CD8-positive, alpha-beta memory T cell (primary cell): ENCODE measurements at places on chromosomes 11 and 22. TPM values are rescaled to one million over a fixed set of nuclear protein-coding genes. Genes with fewer than 3 reads are reported as not detected.
A peak's percentile ranks its signal among the peaks of the same experiment; 100 is the strongest.

GRCh38 chr11:120784566-120785251 is 239.2 kb upstream of the TBCEL start:
- no peaks in the 10 kb centered on the region for H3K36me3 ChIP-seq
- H3K4me1 ChIP-seq: no peaks in the 10 kb centered on the region
- DNase-seq: no peak
- no peak overlapping the region for H3K4me3 ChIP-seq

Gene GAL3ST1
- total RNA-seq: 0.31 TPM

- no peak overlapping the region for H3K27ac ChIP-seq
- no peaks in the 10 kb centered on the region for H3K27me3 ChIP-seq
- no peaks in the 10 kb centered on the region for H3K36me3 ChIP-seq
- DNase-seq: no peak
These were observed 51.6 kb upstream of the TCF20 start for GRCh38 chr22:42321908-42322561.

GRCh38 chr11:68031144-68031464 is 623 bp downstream of the NDUFS8 start:
- H3K4me3 ChIP-seq: peak overlapping the region; percentile 72
- DNase-seq: no peak
- peaks cover 15% of the 10 kb centered on the region for H3K4me1 ChIP-seq
- H3K27ac ChIP-seq: peak overlapping the region; percentile 74
- H3K36me3 ChIP-seq: peaks cover 12% of the 10 kb centered on the region

DNA sequence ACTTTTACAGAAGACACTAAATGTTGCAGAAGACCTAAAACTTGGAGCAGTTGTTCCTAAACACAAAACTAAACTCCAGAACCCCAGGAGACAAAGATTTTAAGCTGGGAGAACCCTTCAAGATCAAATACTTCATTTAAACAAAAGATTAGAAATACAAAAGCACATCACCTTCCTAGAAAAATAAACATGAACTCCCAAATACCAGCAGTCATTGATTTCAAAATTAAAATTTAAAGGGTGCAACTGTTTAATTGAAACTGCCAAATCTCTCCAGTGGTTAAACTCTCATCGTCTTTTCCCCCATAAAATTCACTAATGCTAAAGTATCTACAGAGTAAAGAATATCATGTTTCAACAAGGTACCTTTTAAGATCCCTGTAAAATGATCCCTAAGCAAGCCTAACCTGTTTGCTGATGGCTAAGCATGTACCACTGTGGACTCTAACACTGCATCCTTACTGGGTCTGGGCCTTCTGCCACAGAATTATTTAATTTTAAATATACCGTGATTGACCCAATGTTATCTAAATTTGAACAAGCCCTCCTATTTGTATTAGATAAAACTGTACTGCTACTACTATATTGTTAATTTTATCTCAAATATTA is 53.7 kb upstream of the CCDC34 start:
- no peak for DNase-seq
- H3K27ac ChIP-seq: no peak overlapping the region
- no peaks in the 10 kb centered on the region for H3K4me1 ChIP-seq

Gene MS4A12
- not detected for total RNA-seq

DNA sequence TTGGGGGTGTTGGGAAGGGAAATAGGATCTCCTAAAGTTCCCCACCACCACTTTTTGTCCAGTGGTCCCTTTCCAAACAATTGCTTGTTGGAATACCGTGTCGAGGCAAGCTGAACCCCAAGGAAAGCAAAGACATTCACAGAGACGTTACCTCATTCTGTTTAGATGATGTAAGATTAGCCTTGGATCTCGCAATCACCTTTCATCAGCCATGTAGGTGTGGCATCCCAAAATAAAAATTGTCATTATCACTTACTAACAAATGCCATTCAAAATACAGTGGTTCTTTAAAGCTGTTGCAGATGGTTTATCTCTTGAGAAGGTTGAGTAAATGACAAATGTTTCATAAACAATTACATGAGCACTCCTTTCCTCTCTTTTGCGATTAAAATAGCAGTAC is 86.5 kb upstream of the SLC25A18 start:
- no peaks in the 10 kb centered on the region for H3K27me3 ChIP-seq
- no peak overlapping the region for H3K27ac ChIP-seq
- no peaks in the 10 kb centered on the region for H3K4me1 ChIP-seq
- DNase-seq: no peak

Gene OR5M3
- total RNA-seq: not detected

GRCh38 chr11:117097389-117098268 is 599 bp downstream of the SIK3 start:
- H3K27ac ChIP-seq: peak overlapping the region; percentile 94
- H3K4me1 ChIP-seq: peaks cover 52% of the 10 kb centered on the region
- no peaks in the 10 kb centered on the region for H3K27me3 ChIP-seq
- H3K36me3 ChIP-seq: no peaks in the 10 kb centered on the region
- peak; percentile 47 for DNase-seq

- no peak overlapping the region for H3K4me3 ChIP-seq
- H3K27ac ChIP-seq: no peak overlapping the region
- no peaks in the 10 kb centered on the region for H3K36me3 ChIP-seq
- no peak for DNase-seq
- H3K27me3 ChIP-seq: no peaks in the 10 kb centered on the region
These were observed 93.1 kb upstream of the ZC3H12C start for GRCh38 chr11:110000031-110000502.

Gene MS4A8
- not detected for total RNA-seq
